Ureter (tissue), 1 donor: ENCODE measurements at places on chromosomes 11 and 22. TPM values are rescaled to one million over a fixed set of nuclear protein-coding genes. Genes with fewer than 3 reads are reported as not detected.

GRCh38 chr11:17350455-17351171 lies 987 bp upstream of the NCR3LG1 start:
- no peak for DNase-seq

DNA sequence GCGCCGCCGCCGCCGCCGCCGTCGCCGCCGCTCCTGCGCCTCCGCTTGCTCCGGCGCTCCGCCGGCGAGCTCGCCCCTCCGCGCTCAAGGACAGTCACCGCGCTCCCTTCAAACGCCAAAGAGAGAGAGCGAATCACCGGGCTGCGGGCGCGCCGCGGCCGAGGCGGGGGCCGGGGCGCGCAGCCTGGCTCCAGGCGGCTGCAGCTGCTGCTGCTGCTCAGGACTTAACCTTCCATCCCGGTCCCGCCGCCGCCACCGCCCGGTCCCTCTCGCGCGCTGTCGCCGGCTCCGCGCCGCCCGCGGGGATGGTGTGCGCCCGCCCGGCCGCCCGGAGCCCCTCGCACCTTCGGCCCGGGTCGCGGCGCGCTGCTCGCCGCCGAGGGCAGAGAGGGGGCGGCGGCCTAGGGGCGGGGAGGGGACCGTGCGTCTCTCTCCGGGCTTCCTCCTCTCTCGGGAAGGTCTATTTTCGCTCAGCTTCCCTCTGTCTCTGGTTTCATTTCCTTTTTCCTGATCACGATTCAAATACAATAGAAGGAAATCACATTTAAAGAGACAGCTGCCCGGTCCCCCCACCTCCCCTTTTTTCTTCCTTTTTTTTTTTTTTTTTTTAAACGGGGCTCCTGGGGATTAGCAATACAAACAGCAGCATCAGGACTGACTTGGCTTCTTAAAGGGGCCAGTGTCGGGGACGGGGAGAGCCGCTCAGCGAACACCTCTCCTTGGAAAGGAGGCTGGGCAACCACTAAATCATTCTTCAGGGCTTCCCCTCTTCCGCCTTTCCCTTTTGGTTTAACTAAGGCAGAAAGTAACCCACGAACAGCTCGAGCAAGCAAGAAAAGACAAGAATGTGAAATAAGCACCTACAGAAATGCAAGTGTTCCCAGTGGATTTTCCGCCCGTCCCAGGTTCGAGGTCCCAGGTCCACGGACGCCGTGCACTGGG lies 22.1 kb downstream of the LMO2 start:
- no peak for DNase-seq

DNA sequence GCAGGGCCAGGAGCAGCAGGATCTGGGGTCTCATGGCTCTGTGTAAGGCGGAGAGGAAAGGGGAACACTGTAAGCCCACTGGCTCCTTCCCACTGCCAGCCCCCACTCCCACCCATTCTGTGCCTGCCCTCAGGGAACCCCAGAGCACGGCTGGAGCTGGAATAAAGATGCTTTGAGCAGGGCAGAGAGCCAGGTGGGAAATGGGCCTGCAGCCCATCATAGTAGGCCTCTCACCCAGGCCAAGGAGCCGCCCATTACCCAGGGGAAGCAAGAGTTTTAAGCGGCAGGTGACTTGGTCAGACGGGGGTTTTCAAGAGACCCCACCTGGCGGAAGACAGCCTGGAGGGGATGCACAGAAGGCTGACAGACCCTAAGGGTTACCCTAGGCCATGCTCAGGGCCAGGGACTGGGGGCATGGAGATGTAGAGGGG lies 4.6 kb downstream of the LRRC32 start:
- DNase-seq = no peak

GRCh38 chr11:115674176-115674936 lies 170.1 kb upstream of the CADM1 start:
- no peak for DNase-seq

GRCh38 chr11:44943696-44944095 lies 7.0 kb downstream of the TP53I11 start:
- no peak for DNase-seq

The OR4C46 gene
- total RNA-seq = not detected

The OR52E8 gene
- total RNA-seq = not detected

The CDC42EP2 gene
- 21.0 TPM for total RNA-seq

The ABCG4 gene
- 0.42 TPM for total RNA-seq

The MOGAT2 gene
- total RNA-seq = 8.2 TPM
